ENCODE measurements at places on chromosomes 6 and 20. TPM values are rescaled to one million over a fixed set of nuclear protein-coding genes. Genes with fewer than 3 reads are reported as not detected.

DNA sequence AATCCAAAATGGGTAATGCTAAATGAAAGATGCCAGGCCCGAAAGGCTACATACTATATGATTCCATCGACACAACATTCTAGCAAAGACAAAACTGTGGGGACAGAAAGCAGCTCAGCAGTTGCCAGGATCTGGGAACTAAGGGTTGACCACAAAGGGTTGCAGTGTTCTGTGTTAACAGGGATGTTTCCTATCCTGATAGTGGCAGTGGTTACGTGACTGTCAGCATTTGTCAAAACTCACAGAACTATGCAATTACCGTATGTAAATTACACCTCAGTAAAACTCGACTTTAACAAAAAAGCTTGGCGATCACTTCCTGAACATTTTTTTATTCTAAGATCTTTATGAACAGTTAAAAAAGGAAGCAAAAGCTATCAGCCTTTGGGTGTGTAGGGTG lies 83.9 kb downstream of the BANF2 start:
- H3K4me1 ChIP-seq: no peaks in the 10 kb centered on the region
- H3K27me3 ChIP-seq: no peaks in the 10 kb centered on the region
- H3K27ac ChIP-seq: no peak overlapping the region
- no peak overlapping the region for H3K4me3 ChIP-seq
- no peak for DNase-seq

CD83 gene
- 15.4 TPM for polyA plus RNA-seq

- peaks cover 6% of the 10 kb centered on the region for H3K4me1 ChIP-seq
- peaks cover 5% of the 10 kb centered on the region for H3K36me3 ChIP-seq
- no peaks in the 10 kb centered on the region for H3K27me3 ChIP-seq
- peak overlapping the region; percentile 75 for H3K4me3 ChIP-seq
- DNase-seq: peak; percentile 84
These were observed 447 bp downstream of the MCM3 start for GRCh38 chr6:52284131-52284459.

- no peaks in the 10 kb centered on the region for H3K27me3 ChIP-seq
- no peak overlapping the region for H3K4me3 ChIP-seq
- no peaks in the 10 kb centered on the region for H3K4me1 ChIP-seq
- H3K27ac ChIP-seq: no peak overlapping the region
These were observed 16.1 kb upstream of the GRM4 start for GRCh38 chr6:34161857-34162515.

GRCh38 chr6:152343735-152344360 lies 293.3 kb downstream of the SYNE1 start:
- no peak overlapping the region for H3K4me3 ChIP-seq
- H3K27ac ChIP-seq: no peak overlapping the region
- no peaks in the 10 kb centered on the region for H3K4me1 ChIP-seq
- no peaks in the 10 kb centered on the region for H3K27me3 ChIP-seq
- H3K36me3 ChIP-seq: peaks cover 47% of the 10 kb centered on the region

TRIM40 gene
- polyA plus RNA-seq: not detected

RAB44 gene
- not detected for polyA plus RNA-seq

MLN gene
- polyA plus RNA-seq: not detected

- no peaks in the 10 kb centered on the region for H3K27me3 ChIP-seq
- H3K4me1 ChIP-seq: no peaks in the 10 kb centered on the region
- no peak for DNase-seq
- no peak overlapping the region for H3K4me3 ChIP-seq
These were observed 914.1 kb upstream of the GJE1 start for GRCh38 chr6:141218583-141218982.

GRCh38 chr6:142843361-142843760 lies 101.6 kb downstream of the HIVEP2 start:
- H3K36me3 ChIP-seq: no peaks in the 10 kb centered on the region
- H3K27me3 ChIP-seq: no peaks in the 10 kb centered on the region
- peaks cover 10% of the 10 kb centered on the region for H3K4me1 ChIP-seq
- H3K27ac ChIP-seq: no peak overlapping the region
- no peak for DNase-seq

DNA sequence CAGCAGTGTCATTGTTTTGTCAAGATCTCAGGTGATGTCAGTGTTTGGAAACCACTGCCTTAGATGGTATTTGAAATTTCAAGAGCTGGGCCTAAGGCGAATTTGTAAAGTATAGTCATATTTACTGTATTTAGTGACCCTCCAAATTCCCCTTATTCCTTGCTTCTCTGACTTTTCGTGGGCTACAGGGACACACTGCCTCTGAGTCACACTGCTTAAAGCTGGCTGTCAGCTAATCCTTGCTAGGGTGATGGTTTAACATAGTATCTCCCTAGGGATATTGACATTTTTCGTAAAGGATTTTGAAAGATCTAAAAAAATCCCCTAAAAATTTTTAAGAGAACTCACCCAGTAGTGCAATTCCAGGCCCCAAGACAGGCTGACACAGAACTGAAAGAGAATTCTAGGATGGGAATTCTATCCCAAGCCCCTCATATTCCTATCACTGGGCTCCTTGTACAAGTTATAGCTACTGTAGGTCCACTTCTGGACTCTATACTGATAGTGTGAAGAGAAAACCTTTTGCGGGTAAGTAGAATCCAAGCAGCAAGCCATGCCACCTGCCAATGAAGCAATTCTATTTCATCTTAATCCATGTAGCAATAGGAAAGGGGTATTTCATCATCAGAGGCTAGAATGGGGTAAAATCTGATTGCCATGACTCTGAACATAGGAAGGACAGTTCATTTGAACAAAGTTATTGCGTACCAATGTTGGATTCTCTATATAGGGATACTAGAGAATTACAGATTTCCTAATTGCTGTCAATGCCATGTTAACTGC lies 4.3 kb downstream of the BMP6 start:
- H3K27ac ChIP-seq: no peak overlapping the region
- H3K4me1 ChIP-seq: peaks cover 6% of the 10 kb centered on the region
- no peak for DNase-seq

WFDC8 gene
- not detected for polyA plus RNA-seq

TUBB2B gene
- polyA plus RNA-seq: 46.1 TPM

GRCh38 chr20:59159091-59159490 lies 4.5 kb upstream of the ZNF831 start:
- H3K4me1 ChIP-seq: no peaks in the 10 kb centered on the region
- no peak overlapping the region for H3K27ac ChIP-seq
- no peaks in the 10 kb centered on the region for H3K36me3 ChIP-seq
- no peaks in the 10 kb centered on the region for H3K27me3 ChIP-seq
- no peak for DNase-seq

GRCh38 chr6:168148231-168148849 lies 69.3 kb upstream of the FRMD1 start:
- no peak overlapping the region for H3K27ac ChIP-seq
- H3K4me1 ChIP-seq: peaks cover 5% of the 10 kb centered on the region
- H3K27me3 ChIP-seq: no peaks in the 10 kb centered on the region
- DNase-seq: no peak

RIPPLY2 gene
- polyA plus RNA-seq: not detected

TPBG gene
- polyA plus RNA-seq: 5.8 TPM

DNA sequence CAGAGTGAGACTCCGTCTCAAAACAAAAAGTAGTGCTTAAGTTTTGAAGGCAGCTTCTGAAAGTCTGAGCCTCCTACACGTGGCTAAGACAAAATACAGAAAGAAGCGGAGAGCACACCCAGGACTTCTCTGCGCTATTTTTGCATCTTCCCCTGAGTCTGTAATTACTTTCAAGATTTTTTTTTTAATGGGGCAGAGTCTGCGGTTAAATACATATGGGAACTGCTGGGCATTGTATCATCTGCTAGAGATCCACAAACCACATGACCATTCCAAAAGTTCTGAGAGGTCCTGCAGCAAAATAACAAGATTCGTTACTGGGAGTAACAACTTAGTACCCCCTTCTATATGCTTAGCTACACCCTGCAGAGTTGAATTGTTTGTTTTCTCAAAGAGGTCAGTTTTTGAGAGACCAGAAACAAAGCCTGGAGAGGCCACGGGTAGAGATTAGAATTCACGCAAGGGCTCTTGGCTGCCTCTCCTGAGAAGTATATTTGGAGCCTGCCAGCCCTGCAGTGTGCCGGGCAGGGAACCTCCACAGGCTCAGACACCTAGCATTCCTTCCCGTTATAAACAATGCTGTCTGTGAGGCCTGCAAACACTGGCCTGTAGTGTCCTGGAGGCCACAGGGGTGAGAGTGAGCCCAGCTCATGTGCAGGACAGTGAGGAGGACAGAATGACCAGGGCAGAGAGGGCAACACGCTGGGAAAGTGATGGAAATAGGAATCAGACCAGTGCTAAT lies 48.2 kb upstream of the FAM50B start:
- H3K4me3 ChIP-seq: no peak overlapping the region
- peaks cover 13% of the 10 kb centered on the region for H3K4me1 ChIP-seq
- no peaks in the 10 kb centered on the region for H3K27me3 ChIP-seq
- no peaks in the 10 kb centered on the region for H3K36me3 ChIP-seq
- H3K27ac ChIP-seq: no peak overlapping the region

IP6K3 gene
- 4.0 TPM for polyA plus RNA-seq

UBD gene
- 16.9 TPM for polyA plus RNA-seq

GRCh38 chr20:32470025-32470861 lies 112.1 kb downstream of the ASXL1 start:
- peak; percentile 94 for DNase-seq
- peaks cover 70% of the 10 kb centered on the region for H3K4me1 ChIP-seq
- H3K27ac ChIP-seq: peak overlapping the region; percentile 59
- no peak overlapping the region for H3K4me3 ChIP-seq
- no peaks in the 10 kb centered on the region for H3K36me3 ChIP-seq
- H3K27me3 ChIP-seq: no peaks in the 10 kb centered on the region

GRCh38 chr20:54355631-54356280 lies 119.6 kb upstream of the DOK5 start:
- H3K4me3 ChIP-seq: no peak overlapping the region
- H3K36me3 ChIP-seq: no peaks in the 10 kb centered on the region
- no peaks in the 10 kb centered on the region for H3K4me1 ChIP-seq
- DNase-seq: no peak
- H3K27me3 ChIP-seq: no peaks in the 10 kb centered on the region

- no peak for DNase-seq
- no peaks in the 10 kb centered on the region for H3K27me3 ChIP-seq
- no peaks in the 10 kb centered on the region for H3K36me3 ChIP-seq
- H3K27ac ChIP-seq: no peak overlapping the region
- no peaks in the 10 kb centered on the region for H3K4me1 ChIP-seq
- no peak overlapping the region for H3K4me3 ChIP-seq
These were observed 829.3 kb upstream of the CITED2 start for GRCh38 chr6:140203661-140204147.

- H3K36me3 ChIP-seq: no peaks in the 10 kb centered on the region
- no peaks in the 10 kb centered on the region for H3K27me3 ChIP-seq
- no peaks in the 10 kb centered on the region for H3K4me1 ChIP-seq
- H3K4me3 ChIP-seq: no peak overlapping the region
These were observed 23.6 kb downstream of the GTF2H5 start for GRCh38 chr6:158191761-158192160.

DNA sequence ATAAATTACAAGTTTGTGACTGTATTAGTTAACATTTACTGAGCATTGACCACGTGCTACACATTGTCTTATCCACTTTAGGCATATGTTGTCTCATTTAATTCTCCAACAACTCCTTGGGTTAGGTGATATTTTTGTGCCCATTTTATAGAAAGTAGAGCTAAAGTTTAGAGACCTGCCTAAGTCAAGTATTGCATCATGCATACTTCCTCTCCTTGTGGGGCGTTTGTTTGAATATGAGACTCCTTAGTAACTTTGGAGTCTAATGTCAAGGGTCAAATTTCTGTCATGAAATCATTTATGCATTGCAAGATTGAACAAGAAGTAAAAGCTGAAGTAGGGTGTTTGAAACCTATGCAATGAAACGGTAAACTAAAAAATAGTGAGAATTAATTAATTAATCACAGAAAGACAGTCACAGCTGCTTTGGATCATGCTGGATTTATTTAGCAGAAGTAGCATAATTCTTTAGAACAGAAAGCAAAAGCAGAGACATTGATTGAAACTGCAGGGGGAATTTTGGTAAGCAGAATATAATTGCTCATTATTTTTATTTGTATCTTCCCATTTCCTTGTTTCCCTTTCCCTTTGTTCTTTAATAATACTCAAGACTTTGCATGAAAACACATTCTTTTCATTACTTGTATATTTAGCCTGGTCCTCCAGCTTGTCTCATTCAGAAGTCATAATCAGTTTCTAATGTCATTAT lies 1374.4 kb upstream of the GJE1 start:
- no peaks in the 10 kb centered on the region for H3K36me3 ChIP-seq
- no peak overlapping the region for H3K4me3 ChIP-seq
- no peak overlapping the region for H3K27ac ChIP-seq
- H3K27me3 ChIP-seq: no peaks in the 10 kb centered on the region

GRCh38 chr6:125094563-125094962 lies 59.0 kb upstream of the TPD52L1 start:
- no peak overlapping the region for H3K4me3 ChIP-seq
- no peak for DNase-seq
- H3K27me3 ChIP-seq: no peaks in the 10 kb centered on the region
- H3K27ac ChIP-seq: no peak overlapping the region

- H3K36me3 ChIP-seq: no peaks in the 10 kb centered on the region
- H3K27me3 ChIP-seq: peaks cover 14% of the 10 kb centered on the region
- no peaks in the 10 kb centered on the region for H3K4me1 ChIP-seq
These were observed 58.7 kb downstream of the CD40 start for GRCh38 chr20:46176739-46177378.

CDH26 gene
- polyA plus RNA-seq: 0.47 TPM

XKR7 gene
- polyA plus RNA-seq: not detected

- H3K4me3 ChIP-seq: no peak overlapping the region
- no peaks in the 10 kb centered on the region for H3K36me3 ChIP-seq
- H3K4me1 ChIP-seq: peaks cover 2% of the 10 kb centered on the region
- H3K27me3 ChIP-seq: no peaks in the 10 kb centered on the region
- DNase-seq: peak; percentile 56
These were observed 312.6 kb downstream of the C6orf118 start for GRCh38 chr6:164996838-164997237.

ULBP1 gene
- 0.47 TPM for polyA plus RNA-seq

GRCh38 chr6:109002882-109003281 lies 91.8 kb downstream of the SESN1 start:
- H3K4me1 ChIP-seq: peaks cover 4% of the 10 kb centered on the region
- no peaks in the 10 kb centered on the region for H3K27me3 ChIP-seq
- no peak for DNase-seq
- no peak overlapping the region for H3K4me3 ChIP-seq
- no peak overlapping the region for H3K27ac ChIP-seq
- peaks cover 11% of the 10 kb centered on the region for H3K36me3 ChIP-seq

SLC13A3 gene
- polyA plus RNA-seq: 241 TPM

RBPJL gene
- not detected for polyA plus RNA-seq

GRCh38 chr6:39753725-39754045 lies 28.5 kb upstream of the KIF6 start:
- H3K36me3 ChIP-seq: no peaks in the 10 kb centered on the region
- no peaks in the 10 kb centered on the region for H3K27me3 ChIP-seq
- H3K4me1 ChIP-seq: no peaks in the 10 kb centered on the region
- H3K4me3 ChIP-seq: no peak overlapping the region
- no peak overlapping the region for H3K27ac ChIP-seq

Data from kidney (tissue), 22 donors.